ENCODE measurements at places on chromosomes 1 and 21.

DNA sequence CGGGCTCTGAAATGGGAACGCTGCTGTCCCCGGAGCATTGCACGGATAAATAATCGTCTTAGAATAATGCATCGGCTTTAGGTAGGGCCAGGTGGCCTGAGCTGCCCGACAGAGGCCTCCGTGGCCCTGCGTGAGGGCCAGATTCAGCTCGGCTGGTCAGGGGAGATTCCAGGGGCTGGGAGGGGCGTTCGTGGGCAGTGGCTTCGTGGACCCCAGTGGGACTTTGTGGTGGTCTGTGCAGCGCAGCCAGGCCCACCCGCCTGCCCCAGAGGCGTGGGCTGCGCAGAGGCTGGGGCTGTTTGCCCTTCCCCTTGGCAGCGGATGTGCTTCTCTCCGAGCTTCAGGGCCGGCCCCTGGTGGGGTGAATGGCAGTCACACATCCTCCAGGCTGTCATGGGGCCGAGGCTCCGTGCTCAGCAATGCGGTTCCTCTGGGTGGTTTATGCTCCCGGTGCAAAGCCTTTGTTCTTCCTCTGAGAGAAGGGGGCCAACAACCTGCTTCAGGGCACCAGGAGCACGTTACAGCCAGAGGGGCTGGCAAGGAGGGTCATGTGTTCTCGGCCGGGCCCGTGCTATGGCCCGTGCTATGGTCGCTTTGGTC is 104.5 kb downstream of the PRDM16 start:
- no peak for DNase-seq

GRCh38 chr1:39652554-39652953 is 13.1 kb upstream of the HEYL start:
- DNase-seq: no peak

DNA sequence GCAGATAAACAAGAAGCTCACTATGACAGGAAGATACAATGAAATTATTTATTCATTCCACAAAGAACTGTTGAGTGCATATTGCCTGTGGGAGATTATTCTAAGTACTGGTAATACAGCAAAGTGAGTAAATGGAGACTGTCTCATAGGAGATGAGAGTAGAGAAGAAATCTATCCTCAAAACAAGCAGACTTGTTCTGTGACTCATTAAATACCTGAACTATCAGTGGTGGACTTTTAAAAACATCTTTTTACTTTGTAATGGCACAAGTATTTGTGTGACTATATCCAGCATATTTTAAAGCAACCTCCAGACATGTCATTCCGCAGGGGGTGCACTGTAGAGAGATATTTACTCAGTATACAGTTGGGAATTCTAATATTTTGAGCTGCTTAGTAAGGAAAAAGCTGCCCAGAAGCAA is 259.2 kb downstream of the FMN2 start:
- no peak for DNase-seq

- DNase-seq: no peak
Observed at GRCh38 chr1:189434461-189434860, 1043.2 kb downstream of the BRINP3 start.

DNA sequence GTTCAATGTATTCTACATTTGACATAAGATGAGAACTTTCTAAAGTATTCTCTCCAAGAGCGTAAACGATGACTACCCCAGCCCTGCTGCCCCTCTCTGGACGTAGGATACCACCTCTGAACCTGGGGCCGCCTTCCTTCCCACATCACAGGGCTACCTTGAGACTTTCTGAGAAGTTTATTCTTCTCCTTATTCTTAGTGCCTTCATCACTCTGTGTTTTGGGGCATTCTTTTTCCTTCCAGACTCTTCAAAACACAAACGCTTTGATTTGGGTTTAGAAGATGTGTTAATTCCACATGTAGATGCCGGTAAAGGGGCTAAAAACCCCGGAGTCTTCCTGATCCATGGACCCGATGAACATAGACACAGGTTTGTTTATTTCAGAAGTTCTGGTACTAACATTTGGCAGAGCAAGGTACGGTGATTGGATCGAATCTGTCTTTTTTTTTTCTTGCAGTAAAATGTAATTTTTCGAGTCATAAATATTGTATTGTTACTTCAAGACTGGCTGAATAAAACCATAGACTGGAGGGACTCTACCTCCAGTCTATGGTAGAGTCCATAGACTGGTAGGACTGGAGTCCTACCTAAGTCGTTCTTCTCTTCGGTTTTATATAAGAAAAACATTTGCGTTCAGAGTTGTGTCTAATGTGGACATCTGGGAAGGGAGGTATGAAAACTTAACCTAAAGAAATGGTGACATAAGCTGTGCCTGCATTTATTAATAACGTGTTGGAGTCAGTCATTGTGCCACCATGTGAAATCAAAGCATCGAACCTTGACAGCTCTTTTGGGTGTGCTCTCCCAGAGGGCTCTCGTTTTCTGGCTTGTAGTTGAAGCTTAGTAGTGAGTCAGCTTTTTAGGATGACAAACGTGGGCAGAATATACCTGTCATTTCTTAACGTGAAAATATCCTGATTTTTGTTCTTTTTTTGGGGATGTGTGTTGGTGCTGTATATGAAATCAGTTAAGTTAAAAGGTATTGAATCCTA is 1.2 kb downstream of the MAN1A2 start:
- no peak for DNase-seq

DNA sequence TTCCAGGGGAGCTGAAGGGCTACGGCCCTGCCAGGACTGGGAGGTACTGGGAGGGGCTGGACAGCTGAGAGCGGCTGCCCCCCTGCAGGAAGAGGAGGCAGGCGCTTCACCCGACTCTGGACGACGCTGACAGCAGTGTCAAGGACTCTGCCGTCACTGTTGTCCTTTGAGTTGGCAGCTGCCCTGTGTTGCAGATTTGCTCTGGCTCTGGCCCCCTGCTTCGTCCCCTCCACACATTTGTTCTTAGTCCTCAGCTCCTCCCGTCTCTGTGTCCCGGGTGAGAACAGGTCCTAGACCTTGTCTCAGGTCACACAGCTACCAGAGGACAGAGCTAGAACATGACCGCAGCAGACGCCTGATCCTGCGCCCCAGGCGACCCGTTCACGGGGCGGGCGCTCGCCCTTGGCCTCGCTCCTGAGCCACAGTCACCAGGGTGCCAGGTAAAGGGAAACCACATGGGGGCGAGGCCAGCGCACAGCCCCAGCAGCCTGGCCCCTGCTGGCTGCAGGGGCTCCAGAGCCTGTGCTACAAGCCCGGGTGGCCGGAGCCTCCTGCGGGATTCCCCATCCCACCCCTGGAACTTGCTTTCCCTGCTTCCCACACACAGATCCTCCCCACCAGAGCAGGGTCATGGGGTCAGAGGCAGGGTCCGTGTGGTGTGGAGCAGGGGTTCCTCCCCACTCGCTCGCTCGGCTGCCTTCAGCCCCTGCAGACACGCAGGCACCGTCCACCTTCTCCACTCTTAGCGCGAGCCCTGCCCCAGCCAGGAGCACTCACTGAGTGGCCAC is 10.7 kb upstream of the NPHP4 start:
- DNase-seq: peak; percentile 16

DNA sequence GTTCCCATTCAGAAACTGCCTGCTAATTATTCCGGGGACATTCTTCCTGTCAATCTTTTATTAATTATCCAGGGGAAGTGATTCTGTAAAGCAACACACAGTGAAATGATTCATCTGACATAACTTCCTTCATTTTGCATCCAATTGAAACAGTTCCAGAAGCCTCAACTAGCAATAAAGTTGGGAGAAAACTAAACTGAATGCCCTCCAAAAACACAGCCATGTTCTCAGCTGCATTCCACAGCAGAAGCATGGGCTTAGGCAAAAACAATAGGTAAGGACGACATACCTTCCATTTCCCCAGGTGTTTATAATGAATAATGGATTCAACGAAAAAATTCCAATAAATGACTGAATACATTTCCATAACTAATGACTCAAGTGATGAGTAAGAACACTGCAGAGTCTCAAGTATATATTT is 36.9 kb upstream of the TARBP1 start:
- DNase-seq: no peak

DNA sequence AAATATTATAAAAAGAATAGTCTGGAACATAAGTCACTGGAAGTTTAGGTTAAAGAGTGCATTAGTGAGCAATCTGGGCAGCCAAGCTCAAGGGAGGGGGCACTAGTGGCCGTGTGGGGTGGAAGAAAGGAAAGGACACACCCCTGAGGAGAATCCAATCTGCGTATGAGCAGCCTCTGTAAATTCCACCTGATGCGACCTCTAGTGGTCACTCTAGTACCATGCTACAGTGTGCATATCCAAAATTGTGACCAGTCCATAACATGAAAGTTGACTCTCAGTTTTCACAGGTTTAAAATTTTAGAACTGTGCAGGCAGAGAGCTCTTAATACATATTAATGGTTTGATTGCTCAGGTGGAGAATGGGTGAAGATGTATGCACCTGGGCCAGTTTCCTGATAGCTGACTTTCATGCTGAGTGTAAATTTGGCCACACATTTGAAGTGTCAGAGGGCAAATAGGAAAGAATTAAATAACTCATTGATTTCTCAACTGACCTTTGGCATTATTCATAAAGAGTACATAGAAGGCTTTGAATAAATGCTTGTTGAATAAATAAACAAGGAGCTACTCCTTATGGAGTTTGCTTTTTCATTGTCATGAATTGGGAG is 105.9 kb upstream of the C21orf91 start:
- peak; percentile 33 for DNase-seq

GRCh38 chr1:162384116-162384515 is 2.6 kb downstream of the C1orf226 start:
- no peak for DNase-seq

- DNase-seq: no peak
Observed at GRCh38 chr1:44251989-44252671, 38.9 kb downstream of the DMAP1 start.

DNA sequence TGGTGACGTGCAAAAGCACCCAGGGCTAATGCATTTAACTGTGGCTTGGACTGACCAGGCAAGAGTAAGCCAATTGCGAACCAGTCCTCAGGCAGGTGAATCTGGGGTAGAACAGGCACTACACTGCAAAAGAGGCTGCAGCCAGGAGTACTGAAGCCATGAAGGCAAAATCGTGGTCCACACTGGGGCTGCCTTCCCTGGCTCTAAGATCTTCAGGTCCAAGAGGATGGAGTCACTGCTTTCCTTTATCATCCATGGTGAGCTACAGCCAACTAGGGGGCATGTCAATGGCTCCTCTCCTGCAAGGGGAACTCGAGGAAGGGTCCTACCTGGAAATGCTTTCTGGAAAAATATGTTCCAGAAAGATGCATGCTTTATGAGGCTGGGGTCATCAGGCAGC is 100.6 kb upstream of the AJAP1 start:
- no peak for DNase-seq

DNA sequence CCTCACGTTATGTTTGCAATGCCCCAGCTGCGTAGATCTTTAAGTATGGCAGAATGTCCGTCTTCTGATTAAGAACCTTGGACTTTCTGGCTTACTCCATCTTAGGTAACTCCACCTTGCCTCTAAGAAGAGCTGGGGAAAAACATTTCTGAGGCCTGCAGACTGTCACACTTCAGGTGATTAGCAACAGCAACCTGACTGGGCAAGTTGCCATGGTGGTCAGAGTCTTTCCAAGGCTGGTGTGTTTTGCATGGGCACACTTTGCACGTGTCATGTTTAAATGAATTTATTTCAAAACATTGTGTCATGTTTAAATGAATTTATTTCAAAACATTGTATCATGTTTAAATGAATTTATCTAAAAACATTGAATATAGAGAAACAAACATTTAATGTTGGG is 811 bp downstream of the KPRP start:
- DNase-seq: no peak

DNA sequence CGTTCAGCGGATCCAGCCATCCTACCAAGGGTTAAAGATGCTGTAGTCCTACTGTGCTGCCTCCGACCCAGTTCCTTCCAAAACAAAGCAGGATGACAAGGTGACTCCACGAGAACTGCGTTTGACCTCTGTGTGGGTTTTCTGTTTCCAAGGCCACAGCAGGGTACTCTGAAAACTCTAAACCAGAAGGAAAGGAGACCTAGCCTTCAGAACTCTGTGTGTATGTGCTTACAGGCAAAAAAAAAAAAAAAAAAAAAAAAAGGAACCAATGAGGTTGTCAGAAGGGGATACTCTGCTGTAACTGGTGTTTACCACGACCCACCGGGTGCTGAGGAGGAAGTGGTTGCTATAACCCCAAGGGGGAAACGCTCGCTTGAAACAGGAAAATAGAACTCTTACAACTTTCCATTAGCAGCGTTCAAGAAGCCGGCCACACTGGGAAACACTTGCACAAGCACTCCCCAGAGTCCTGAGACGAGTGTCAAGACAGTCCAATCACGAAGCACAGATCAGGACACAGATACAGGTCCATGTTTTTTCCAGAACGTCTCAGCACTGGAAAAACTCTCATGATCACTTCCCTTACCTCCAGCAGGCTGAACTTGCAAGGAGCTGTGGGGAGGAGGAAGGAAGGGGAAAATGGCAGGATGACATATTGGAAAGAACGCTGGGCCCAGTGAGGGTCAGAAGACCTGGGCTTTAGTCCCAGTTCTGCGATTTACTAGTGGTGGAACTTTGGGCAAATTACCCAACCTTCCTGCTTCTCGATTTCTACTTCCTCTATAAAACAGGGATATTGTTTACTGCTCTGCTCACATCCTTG is 64.0 kb downstream of the ITPKB start:
- peak; percentile 70 for DNase-seq

DNA sequence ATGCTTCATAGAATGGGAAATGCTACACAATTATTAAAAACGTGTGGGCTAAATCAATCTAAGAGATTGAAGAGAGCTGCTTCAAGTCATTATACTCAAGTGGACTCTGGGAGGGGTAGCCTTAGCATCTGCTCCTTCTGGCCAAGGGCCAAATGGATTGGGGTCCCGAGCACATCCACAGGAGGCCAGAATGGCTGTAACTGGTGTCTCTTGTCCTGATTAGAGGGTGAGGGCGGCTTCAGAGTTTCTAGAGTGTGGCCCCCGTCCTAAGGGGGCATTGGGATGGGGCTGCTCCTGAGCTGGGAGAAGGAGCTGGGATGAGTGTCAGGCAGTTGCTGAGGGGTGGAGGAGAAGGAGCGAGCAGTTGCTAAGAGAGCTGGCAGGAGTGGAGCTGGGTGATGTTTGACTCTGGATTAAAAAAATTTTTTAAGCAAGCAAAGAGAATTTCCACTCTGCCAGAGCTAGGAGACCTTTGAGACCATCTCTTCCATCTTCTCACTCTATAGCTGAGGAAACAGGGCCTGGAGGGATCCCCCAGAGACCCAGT is 71.3 kb upstream of the TLR5 start:
- no peak for DNase-seq

DNA sequence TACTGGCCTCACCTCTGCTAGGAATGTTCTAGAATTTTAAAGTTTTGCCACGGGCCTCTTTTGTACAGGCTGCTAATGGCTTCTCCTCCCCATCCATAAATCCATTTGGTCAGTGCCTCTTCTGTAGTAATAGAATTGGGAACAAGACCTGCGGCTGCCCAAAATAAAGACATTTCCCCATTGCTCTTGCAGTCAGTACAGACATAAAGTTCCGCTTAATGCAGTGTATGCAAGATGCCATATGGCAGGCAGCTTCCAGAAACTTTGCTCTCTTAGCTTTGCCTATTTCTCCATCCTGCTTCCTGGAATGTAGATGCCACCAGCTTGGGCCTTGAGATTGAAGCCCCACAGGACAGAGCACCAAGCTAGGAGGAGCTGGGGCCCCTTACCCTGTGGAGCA is 3.7 kb upstream of the SLC2A5 start:
- DNase-seq: no peak
